ENCODE measurements at places on chromosomes 11 and 22. TPM values are rescaled to one million over a fixed set of nuclear protein-coding genes. Genes with fewer than 3 reads are reported as not detected.

The E2F8 gene
- total RNA-seq, result 9.0 TPM

The CD6 gene
- 0.18 TPM for total RNA-seq

The IFITM10 gene
- 0.27 TPM for total RNA-seq

The IFITM1 gene
- 24.6 TPM for total RNA-seq

The SCT gene
- 55.2 TPM for total RNA-seq

The ACP2 gene
- 15.6 TPM for total RNA-seq

The DEUP1 gene
- total RNA-seq, result 0.04 TPM

The OR2AG2 gene
- total RNA-seq, result 0.04 TPM

The IL10RA gene
- 4.8 TPM for total RNA-seq

The DRD2 gene
- total RNA-seq, result not detected

The XPNPEP3 gene
- total RNA-seq, result 8.2 TPM

The SLC22A12 gene
- not detected for total RNA-seq

The C22orf31 gene
- total RNA-seq, result 2.1 TPM

The IL17REL gene
- total RNA-seq, result not detected

The TUB gene
- 16.7 TPM for total RNA-seq

The HEPN1 gene
- not detected for total RNA-seq

The OR51B2 gene
- total RNA-seq, result 0.09 TPM

The CCDC86 gene
- total RNA-seq, result 7.4 TPM

The FOLH1 gene
- 1.3 TPM for total RNA-seq

The SCUBE1 gene
- total RNA-seq, result 0.13 TPM

The VSIG2 gene
- 0.49 TPM for total RNA-seq

The SLN gene
- total RNA-seq, result 2,631 TPM

The PACSIN3 gene
- 215 TPM for total RNA-seq

The GUCY1A2 gene
- total RNA-seq, result 14.3 TPM

The CD3E gene
- total RNA-seq, result 0.13 TPM

The KCNA4 gene
- total RNA-seq, result 0.31 TPM

The NOL12 gene
- 16.2 TPM for total RNA-seq

The SMPD1 gene
- total RNA-seq, result 16.7 TPM

The FOXRED2 gene
- 11.1 TPM for total RNA-seq

The SSTR3 gene
- not detected for total RNA-seq

The JAML gene
- total RNA-seq, result 2.5 TPM

The RFPL1 gene
- not detected for total RNA-seq

Data from muscle of leg (tissue), 16 donors.